Urothelium cell line (cell line): ENCODE measurements at places on chromosomes 7 and 10.
A peak's percentile ranks its signal among the peaks of the same experiment; 100 is the strongest.

DNA sequence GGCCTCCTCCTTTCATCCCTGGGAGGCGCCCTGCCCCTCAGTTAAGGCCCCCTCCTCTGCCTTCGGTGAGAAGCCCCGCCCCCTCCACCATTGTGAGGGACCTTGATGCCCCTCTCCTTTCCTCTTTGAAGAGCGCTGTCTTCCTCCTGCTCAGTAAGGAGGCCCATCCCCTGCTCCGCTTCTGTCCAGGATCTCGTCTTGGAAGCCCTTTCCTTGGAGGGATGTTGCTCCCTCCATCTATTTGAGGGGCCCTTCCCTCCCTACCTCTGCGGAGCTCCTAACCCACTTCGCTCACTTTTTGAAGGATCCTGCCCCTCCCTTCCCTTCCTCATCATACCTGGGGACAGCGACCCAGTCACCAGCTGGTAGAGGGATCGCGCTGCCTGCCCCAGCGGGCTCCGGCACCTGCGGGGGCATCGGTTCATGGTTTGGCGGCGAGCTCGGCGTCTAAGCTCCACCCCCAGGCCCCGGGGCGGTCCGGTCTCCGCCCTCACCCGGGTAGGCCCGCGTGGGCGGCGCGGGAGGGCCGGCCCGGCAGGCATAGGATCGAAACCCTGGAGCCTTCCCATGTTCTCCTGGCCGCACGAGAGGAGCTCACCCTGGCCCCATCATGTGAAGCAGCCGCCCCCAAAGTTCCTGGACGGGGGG lies 4.1 kb downstream of the KCNIP2 start:
- peak; percentile 80 for DNase-seq

DNA sequence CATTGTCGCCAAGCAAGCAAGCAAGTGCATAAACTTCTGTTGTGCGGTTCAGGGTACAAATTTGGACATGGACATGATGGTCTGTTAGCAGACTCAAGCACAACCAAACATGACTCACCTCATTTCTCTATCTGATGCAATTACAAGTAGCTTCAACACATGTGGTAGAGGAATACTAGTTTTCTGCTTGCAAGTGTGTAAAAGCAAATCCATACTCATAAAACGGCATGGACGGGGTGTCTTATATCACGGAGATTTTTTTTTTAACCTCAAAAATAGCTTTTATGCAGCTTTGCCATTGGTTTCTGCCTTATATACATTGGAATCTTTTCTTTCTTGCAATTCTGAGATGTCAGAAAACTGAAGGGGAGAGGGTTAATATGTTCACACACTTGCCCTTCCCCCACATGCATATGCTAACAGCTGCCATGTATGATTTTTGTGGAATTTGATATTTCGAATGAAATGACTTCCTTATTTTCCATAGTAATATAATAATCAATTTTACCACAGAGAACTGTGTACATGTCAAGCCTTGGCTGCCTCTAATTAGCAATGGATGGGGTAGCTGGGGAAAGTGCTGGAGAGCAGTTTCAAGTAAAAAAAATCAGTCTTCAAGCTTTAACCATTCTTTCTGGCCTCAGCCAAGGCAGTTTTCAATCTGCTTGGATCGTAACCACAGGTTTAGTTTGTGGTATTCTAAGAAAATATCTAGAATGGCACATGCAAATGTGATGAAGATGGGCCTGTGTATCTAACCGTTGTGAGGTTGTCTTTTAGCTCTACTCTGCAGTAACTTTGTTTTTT lies 106.0 kb upstream of the PDCD4 start:
- DNase-seq, result no peak

DNA sequence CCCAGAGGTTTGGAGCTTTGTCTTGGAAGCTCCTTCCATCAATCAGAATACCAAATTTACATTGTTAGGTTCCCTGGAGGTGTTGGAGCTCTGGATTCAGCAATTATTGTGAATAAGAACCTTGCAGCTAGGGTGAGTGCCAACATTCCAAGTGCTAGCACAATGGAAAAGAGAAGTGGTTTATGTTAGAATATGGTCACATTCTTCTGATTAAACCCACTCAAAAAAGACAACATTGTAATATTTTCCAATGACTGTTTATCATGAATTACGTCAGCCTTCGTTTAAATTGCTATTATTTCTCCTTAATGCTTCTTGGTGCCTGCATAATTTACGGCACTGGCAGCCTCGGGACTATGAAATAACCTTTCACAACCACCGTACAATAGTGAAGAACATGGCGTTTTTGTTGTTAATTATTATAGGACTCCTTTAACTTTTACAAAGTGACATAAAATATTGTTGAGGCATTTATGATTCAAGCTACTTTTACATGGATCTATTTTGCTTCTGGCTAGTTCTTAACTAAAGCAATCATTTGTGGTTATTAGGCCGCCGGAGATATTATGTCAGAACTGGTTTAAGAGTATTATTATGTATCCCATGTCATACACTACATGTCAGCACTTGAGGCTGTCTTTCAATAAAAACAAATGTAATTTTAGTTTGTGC lies 117.7 kb downstream of the ARID5B start:
- DNase-seq, result no peak

DNA sequence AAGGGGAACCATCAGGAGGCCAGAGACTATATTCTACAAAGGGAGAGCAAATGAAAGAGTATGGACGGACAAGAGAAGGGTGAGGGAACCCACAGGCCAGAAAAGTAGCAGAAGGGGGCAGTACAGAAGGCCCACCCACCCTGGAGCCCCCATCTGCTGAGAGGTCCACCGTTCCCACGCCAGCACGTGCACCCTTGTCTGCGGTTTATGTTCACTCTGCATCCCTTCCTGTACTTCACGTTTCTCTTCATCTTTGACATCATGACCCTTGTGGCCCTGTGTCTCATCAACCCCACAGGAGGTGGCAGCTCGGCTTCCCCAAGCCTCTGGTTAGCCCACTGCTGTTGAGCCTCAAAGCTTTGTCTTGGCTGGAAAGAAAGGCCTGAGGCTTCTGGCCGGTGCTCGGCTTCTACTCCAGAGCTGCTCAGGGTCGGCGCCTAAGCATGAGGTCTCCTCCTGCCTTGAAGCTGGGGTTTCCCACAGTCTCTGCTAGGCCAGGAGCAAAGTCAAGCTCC lies 138.0 kb downstream of the DLG5 start:
- no peak for DNase-seq

DNA sequence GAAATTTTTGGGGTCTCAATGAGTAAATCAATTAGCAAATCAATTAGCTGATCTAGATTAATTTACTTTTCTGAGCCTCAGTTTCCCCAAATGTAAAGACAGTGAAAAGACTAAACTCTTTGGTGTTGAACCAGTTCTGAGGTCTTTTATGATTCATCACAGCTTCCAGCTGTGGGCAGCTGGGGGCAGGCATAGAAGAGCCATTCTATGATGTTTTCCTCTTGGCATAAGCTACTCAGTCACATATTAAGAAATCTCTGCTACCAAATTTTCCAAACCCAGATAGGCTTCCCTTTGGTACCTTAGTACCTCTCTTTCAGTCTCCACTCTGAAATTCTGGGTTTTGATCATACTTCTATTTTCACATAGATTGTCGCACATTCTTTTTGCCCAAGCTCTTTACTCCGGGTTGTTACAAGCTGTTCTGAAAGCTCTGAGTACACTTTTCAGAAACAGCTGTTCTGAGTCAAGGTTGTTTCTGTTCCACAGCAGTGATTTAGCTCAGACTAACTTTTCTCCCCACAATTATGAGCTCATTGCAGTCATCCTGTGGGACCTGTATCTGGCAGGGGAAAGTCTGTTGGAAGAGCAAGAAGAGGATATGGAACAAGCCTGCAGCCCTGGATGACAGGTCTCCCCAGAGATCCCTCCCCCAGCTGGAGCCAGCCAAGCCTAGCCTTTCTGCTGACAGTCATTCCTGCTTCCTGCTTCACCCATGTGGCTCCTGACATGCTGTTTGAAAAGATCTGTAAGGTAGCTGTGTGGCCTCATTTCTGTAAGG lies 599.6 kb upstream of the GHITM start:
- no peak for DNase-seq

DNA sequence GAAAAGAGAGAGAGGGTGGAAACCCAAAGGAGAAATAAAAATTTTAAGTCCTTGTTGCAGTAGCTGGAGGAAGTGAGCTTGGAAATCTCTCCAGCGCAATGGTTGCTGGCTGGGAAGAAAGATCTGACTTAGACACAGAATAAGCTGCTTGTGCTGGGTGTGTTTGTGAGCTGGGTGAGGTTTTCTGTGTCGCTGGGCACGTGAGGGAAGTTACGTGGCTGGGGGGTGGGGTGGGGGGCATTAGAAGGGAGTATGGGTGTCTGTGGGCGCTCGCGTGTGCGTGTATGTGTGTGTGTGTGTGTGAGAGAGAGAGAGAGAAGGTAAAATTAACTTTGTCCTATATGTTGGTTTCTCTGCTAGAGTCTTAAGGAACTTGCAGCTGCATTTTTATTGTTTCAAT lies 11.6 kb downstream of the TCF7L2 start:
- DNase-seq, result no peak

DNA sequence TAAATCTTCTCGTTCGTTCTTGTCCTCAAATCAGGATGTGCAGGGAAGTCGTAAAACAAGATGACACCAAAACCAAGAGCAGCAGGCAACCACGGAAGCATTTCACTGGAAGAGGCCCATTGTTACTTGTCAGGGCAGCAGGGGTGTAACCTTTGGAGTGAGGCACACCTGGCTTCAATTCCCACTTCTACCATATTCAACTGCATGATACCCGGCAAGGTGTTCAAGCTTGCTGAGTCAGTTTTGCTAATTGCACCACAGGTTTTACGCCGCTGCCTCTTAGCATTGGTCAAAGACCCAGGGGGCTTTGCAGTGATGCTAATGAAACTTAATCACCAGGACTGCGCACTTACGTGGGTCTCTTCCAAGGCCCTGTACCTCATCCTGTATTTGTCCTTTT lies 50.0 kb upstream of the PTER start:
- DNase-seq, result no peak

DNA sequence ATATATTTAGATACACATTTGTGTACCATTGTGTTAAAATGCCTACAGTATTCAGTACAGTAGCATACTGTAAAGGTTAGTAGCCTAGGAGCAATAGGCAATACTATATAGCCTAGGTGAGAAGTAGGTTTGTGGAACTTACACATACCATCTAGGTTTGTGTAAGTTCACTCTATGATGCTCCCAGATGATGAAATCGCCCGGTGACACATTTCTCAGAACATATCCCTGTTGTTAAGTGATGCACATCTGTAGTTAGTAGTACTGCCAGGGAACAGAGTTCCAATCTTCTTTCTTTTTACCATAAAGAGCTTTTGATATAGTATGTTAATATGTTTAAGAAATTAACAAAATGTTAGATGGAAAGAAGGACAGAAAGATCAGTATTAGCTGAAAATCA lies 138.2 kb downstream of the SNX13 start:
- DNase-seq, result no peak

- no peak for DNase-seq
Observed at GRCh38 chr10:86035791-86036543, 330.6 kb downstream of the GRID1 start.

DNA sequence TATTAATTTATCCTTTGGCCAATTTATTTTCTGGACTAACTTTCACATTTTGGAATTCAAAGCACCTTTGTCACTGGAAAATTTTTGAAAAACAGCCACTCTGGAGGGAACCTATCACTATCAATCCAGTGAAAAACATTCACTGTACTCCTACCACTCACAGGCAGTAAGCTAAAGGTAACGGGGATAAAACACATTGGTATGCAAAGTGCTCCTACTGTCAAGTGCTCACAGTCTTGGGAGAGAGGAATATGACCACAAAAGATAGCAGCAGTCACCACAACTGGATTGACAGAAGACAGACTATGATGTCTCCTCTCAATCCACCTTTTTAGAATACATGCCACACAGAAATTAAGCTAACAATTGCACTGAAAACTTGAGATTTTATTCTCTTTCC lies 13.3 kb downstream of the GSAP start:
- no peak for DNase-seq

GRCh38 chr10:120508393-120508792 lies 51.4 kb downstream of the PLPP4 start:
- DNase-seq, result peak; percentile 93

DNA sequence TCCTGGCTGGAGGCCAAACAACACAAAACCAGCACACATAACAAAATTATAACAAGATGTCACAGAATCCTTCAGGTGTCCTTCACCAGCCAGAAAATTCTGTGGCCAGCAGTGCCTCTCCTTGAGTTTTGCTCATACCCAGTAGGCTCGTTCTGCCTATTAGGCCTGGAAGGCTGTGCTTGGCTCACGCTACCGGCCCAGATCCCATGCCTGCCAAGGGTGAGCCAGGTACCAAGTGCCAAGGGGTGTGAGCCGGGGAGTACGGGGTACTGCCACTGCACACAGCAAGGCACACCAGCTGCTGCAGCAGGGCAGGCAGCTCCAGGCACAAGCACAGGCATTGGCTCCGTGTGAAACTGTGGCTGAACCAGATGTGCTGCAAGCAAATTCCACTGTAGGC lies 1562.0 kb downstream of the REEP3 start:
- DNase-seq, result no peak

GRCh38 chr7:96408881-96409280 lies 87.0 kb upstream of the SLC25A13 start:
- no peak for DNase-seq

DNA sequence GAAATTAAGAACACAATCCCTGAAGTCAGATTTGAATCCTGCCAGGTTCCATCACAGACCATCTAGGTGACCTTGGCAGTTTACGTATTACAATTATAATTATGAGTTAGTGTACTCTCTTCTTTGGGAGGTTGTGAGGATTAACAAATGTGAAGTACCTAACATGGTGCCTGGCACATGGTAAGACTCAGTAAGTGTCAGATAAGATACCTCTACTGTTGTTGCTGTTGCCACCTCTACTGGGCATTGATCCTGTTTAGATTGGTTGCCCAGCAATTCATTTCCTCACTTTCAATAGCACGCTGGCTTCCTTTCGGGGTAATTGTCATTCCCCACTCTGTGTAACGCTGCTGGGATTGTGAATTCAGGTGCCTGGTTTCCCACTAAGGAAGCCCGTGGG lies 31.7 kb upstream of the HGF start:
- DNase-seq, result no peak

- DNase-seq, result peak; percentile 3
Observed at GRCh38 chr10:43132867-43133787, 5.1 kb upstream of the CSGALNACT2 start.

DNA sequence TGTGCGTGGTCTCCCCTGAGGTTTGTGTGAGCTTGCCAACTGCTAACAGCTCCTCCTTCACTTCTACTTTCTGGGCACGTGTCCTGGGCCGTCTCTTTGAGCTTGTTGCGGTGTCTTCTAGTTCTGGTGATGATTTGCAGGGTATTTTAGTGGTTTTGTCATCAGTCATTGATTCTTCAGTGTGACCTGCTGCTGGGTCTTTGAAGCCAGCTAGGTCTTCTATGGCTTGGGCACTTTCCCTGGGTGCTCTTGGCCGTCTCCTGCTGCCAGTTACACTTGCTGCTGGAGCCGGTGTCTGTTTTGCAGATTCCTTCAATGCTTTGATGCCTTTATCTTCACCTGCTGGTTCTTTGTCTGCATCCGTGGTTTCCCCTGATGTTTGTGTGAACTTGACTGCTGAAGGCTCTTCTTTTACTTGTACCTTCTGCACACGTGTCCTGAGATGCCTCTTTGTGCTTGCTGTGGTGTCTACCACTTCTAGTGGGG lies 23.0 kb downstream of the MKI67 start:
- DNase-seq, result no peak
